Thoracic aorta endothelial cell (primary cell): ENCODE measurements at places on chromosomes 12 and 14. TPM values are rescaled to one million over a fixed set of nuclear protein-coding genes. Genes with fewer than 3 reads are reported as not detected.

The KRT6C gene
- total RNA-seq, result not detected in 2 replicates

The ATP5MC2 gene
- 118 and 162 TPM in 2 replicates for total RNA-seq

The SLC6A13 gene
- total RNA-seq, result not detected in 2 replicates

The DEPDC4 gene
- 0.22 and 0.40 TPM in 2 replicates for total RNA-seq

The CCDC38 gene
- total RNA-seq, result 0.07 and 0.13 TPM in 2 replicates

The KCNH3 gene
- 0.14 and 0.27 TPM in 2 replicates for total RNA-seq

The LRFN5 gene
- 0.07 and 0.13 TPM in 2 replicates for total RNA-seq

The SDSL gene
- total RNA-seq, result 2.2 and 2.8 TPM in 2 replicates

The NUMB gene
- 105 and 111 TPM in 2 replicates for total RNA-seq

The OASL gene
- total RNA-seq, result under 0.01 and 0.29 TPM in 2 replicates

The PIWIL1 gene
- total RNA-seq, result not detected in 2 replicates

The CRACR2A gene
- total RNA-seq, result 17.2 and 20.1 TPM in 2 replicates

The RNASE7 gene
- total RNA-seq, result not detected in 2 replicates

The PNN gene
- 38.4 and 45.1 TPM in 2 replicates for total RNA-seq

The KRT5 gene
- total RNA-seq, result not detected in 2 replicates

The TMEM30B gene
- total RNA-seq, result 0.07 and 0.13 TPM in 2 replicates

The SYT10 gene
- not detected in 2 replicates for total RNA-seq

The GALNT16 gene
- total RNA-seq, result 0.07 and 0.40 TPM in 2 replicates

The STYK1 gene
- 12.3 and 14.4 TPM in 2 replicates for total RNA-seq

The AJUBA gene
- total RNA-seq, result 39.9 and 52.0 TPM in 2 replicates

The RNU4-1 gene
- under 0.01 TPM in 2 replicates for total RNA-seq

The ARMH4 gene
- total RNA-seq, result 1.4 and 1.9 TPM in 2 replicates

The TRMT61A gene
- total RNA-seq, result 5.3 and 6.7 TPM in 2 replicates

The USP44 gene
- 0.27 and 1.7 TPM in 2 replicates for total RNA-seq

The KRT75 gene
- not detected in 2 replicates for total RNA-seq

The ZNF26 gene
- 11.7 and 15.8 TPM in 2 replicates for total RNA-seq

The HSPA2 gene
- 2.0 and 3.8 TPM in 2 replicates for total RNA-seq

The CLEC14A gene
- 238 and 259 TPM in 2 replicates for total RNA-seq

The SMCO2 gene
- 0.50 and 0.80 TPM in 2 replicates for total RNA-seq

The SMARCD1 gene
- 93.4 and 102 TPM in 2 replicates for total RNA-seq

The KRT72 gene
- not detected in 2 replicates for total RNA-seq

The PYM1 gene
- 22.2 and 27.8 TPM in 2 replicates for total RNA-seq

The SERPINA9 gene
- total RNA-seq, result not detected in 2 replicates

The TBC1D30 gene
- total RNA-seq, result 20.1 and 29.1 TPM in 2 replicates

The CLEC1B gene
- total RNA-seq, result not detected in 2 replicates

The CCDC184 gene
- 0.13 and 0.36 TPM in 2 replicates for total RNA-seq

The ANKRD52 gene
- 19.9 and 25.0 TPM in 2 replicates for total RNA-seq

The MANSC1 gene
- 43.6 and 49.5 TPM in 2 replicates for total RNA-seq

The ANAPC5 gene
- total RNA-seq, result 209 and 219 TPM in 2 replicates

The GIT2 gene
- total RNA-seq, result 74.6 and 79.8 TPM in 2 replicates

The GLIPR1L1 gene
- total RNA-seq, result not detected in 2 replicates

The MMAB gene
- 21.0 and 36.6 TPM in 2 replicates for total RNA-seq

The DAO gene
- total RNA-seq, result not detected in 2 replicates

The DNAH10 gene
- total RNA-seq, result under 0.01 and 0.07 TPM in 2 replicates

The METTL3 gene
- 80.7 and 82.2 TPM in 2 replicates for total RNA-seq

The RNFT2 gene
- total RNA-seq, result 4.8 and 6.0 TPM in 2 replicates

The ACSS3 gene
- under 0.01 and 0.43 TPM in 2 replicates for total RNA-seq

The PROX2 gene
- not detected in 2 replicates for total RNA-seq

The APOF gene
- total RNA-seq, result not detected in 2 replicates

The SLC16A7 gene
- total RNA-seq, result 13.3 and 18.2 TPM in 2 replicates
